A549 treated with AZD2906 at 1 μM for 4 hours (cell line): ENCODE measurements at places on chromosomes 6 and 20. TPM values are rescaled to one million over a fixed set of nuclear protein-coding genes. Genes with fewer than 3 reads are reported as not detected.

SERAC1 gene
- total RNA-seq: 2.4 to 4.6 TPM (median 3.0 TPM) in 5 replicates

SS18L1 gene
- 6.8 to 10.1 TPM (median 8.6 TPM) in 5 replicates for total RNA-seq

PCK1 gene
- 0.03 to 0.23 TPM (median 0.16 TPM) in 5 replicates for total RNA-seq

TMEM74B gene
- 2.3 to 4.2 TPM (median 3.9 TPM) in 5 replicates for total RNA-seq

OCSTAMP gene
- not detected in 5 replicates for total RNA-seq

DXO gene
- 11.1 to 13.8 TPM (median 11.8 TPM) in 5 replicates for total RNA-seq

OR2H2 gene
- not detected in 5 replicates for total RNA-seq

TM9SF4 gene
- 33.6 to 38.1 TPM (median 35.6 TPM) in 5 replicates for total RNA-seq

RFX6 gene
- not detected in 5 replicates for total RNA-seq

UST gene
- total RNA-seq: 4.2 to 5.0 TPM (median 4.7 TPM) in 5 replicates

KIF25 gene
- total RNA-seq: 0.03 to 0.07 TPM in 2 of 5 replicates, not detected in the others

E2F3 gene
- 10.4 to 13.2 TPM (median 11.0 TPM) in 5 replicates for total RNA-seq

ARMC2 gene
- total RNA-seq: 1.8 to 2.3 TPM (median 2.3 TPM) in 5 replicates

OOEP gene
- total RNA-seq: not detected in 5 replicates

SULF2 gene
- total RNA-seq: 21.7 to 24.8 TPM (median 22.7 TPM) in 5 replicates

CDS2 gene
- 48.1 to 63.1 TPM (median 56.7 TPM) in 5 replicates for total RNA-seq

AVP gene
- not detected in 5 replicates for total RNA-seq

JPH2 gene
- 5.9 to 7.9 TPM (median 7.8 TPM) in 5 replicates for total RNA-seq

KCNQ2 gene
- 0.22 to 0.64 TPM (median 0.44 TPM) in 5 replicates for total RNA-seq

TSPO2 gene
- 0.09 TPM in 1 of 5 replicates, not detected in the others for total RNA-seq

PROKR2 gene
- not detected in 5 replicates for total RNA-seq

SIRPD gene
- total RNA-seq: not detected in 5 replicates

PKHD1 gene
- not detected in 5 replicates for total RNA-seq

MGME1 gene
- 37.7 to 43.0 TPM (median 38.8 TPM) in 5 replicates for total RNA-seq

C6orf141 gene
- total RNA-seq: 7.0 to 8.7 TPM (median 8.7 TPM) in 5 replicates

CDSN gene
- 0.03 to 0.06 TPM (median 0.05 TPM) in 4 of 5 replicates, not detected in the other for total RNA-seq

C6orf15 gene
- total RNA-seq: not detected in 5 replicates

FLRT3 gene
- 2.4 to 3.4 TPM (median 2.6 TPM) in 5 replicates for total RNA-seq

FNDC11 gene
- total RNA-seq: 0.17 to 0.29 TPM (median 0.21 TPM) in 5 replicates

PDE7B gene
- 0.51 to 0.87 TPM (median 0.66 TPM) in 5 replicates for total RNA-seq

SUMO4 gene
- 0.06 to 0.11 TPM in 2 of 5 replicates, not detected in the others for total RNA-seq

PEX3 gene
- 9.1 to 12.1 TPM (median 10.4 TPM) in 5 replicates for total RNA-seq

HLA-DQA1 gene
- not detected in 5 replicates for total RNA-seq

LY6G6F gene
- total RNA-seq: not detected in 5 replicates

SEL1L2 gene
- not detected in 5 replicates for total RNA-seq

TOMM6 gene
- total RNA-seq: 282 to 306 TPM (median 287 TPM) in 5 replicates
